ENCODE measurements at places on chromosomes 12 and 14.

DNA sequence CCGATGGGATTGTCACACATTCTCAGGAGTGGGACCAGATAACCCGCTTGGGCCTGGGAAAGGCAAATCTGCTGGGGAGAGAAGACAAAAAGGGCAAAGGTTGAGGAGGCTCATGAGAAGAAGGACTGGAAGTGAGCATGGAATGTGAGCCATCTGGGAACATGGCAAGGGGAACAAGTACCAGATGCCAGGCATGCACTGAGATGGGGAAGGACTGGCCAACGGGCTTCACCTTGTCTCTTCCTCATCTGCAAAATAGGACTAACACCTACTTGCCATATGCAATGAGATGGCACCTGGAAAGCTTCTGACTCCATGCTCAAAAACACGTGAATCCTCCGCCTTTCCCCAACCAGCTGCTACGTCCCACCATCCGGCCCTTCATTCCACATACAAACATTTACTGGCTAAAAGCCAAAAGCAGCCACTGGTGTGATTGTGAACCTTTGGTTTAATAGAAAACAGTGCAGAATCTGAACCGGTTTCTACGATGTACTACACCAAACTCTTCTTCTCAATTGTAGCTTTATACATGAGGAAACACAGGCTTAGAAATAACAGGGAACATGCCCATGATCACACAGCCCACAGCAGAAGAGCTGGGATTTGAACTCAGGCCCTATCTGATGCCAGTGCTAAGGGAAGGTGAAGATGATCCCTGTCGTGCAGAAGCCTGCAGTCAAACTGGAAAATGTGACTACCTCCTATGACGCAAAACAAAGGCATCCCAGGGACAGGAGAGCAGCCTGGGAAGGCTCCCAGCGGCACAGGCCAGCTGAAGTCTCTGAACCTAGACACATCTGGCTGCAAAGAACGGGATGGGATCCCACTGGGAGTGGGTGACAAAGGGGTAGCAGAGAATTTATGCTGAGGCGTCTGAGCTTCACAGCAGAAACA is 112.1 kb downstream of the TTC7B start:
- DNase-seq, result no peak

- DNase-seq, result no peak
Observed at GRCh38 chr12:120039711-120040110, 50.7 kb downstream of the BICDL1 start.

DNA sequence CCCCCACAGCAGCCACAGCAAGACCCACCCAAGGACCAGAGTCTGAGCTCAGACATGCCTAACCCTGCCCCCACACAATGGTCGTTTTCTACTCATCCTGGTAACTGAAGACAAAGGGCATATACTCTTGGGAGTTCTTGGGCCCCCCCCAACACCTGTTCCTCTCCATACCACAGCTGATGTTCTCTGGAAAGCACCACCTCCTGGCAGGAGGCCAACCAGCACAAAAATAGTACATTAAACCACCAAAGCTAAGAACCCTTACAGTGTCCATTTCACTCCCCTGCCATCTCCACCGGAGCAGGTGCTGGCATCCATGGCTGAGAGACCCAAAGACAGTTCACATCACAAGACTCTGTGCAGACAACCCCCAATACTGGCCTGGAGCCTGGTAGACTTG is 80.6 kb upstream of the DAAM1 start:
- DNase-seq, result no peak

DNA sequence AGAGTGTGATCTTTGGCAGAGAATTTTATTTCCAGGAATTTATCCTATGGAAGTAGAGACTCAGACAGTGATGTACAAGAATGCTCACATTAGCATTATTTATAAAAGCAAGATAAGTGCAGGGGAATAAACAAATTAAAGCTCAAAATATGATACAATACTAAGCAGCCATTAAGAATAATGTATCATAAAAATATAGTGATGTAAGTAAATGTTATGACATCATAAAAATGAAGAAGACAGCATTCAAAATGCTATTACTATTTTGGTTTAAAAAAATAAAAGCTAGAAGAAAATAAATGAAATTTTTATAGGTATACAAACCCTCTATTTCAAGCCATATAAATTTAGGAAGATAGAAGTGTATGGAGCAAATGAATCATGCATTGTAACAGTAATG is 17.1 kb downstream of the PLCZ1 start:
- no peak for DNase-seq

GRCh38 chr12:7859552-7859951 is 13.2 kb downstream of the SLC2A14 start:
- no peak for DNase-seq

- DNase-seq, result no peak
Observed at GRCh38 chr14:82075566-82075965, 541.9 kb upstream of the SEL1L start.

GRCh38 chr14:58716706-58717105 is 78.9 kb downstream of the DACT1 start:
- no peak for DNase-seq

- no peak for DNase-seq
Observed at GRCh38 chr12:55915482-55915859, 12.2 kb downstream of the PYM1 start.

All from stimulated activated CD8-positive, alpha-beta memory T cell treated with anti-CD3 and anti-CD28 coated beads, Interleukin-7, amount 100 ng/mL, for 24 hours (primary cell).